ENCODE measurements at places on chromosomes 4 and X.

GRCh38 chr4:69977582-69977981 lies 12.1 kb upstream of the CSN2 start:
- no peak for DNase-seq

DNA sequence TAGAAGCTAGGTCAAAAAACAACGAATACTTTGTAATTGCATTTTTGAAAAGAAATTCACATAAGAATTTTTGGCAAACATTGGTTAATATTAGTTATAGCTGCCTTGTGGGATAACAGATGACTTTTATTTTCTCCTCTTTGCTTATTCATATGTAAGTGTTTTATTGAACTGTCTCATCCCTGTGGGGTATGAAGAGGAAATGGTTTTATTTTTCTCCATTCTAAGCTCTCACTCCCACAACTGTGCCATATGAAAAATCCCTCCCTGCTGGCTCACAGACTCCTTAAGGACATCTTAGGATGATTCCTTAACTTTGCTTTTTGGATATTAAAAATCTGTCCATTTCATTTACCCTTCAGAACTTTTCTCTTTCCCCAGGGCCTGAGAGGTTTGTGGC lies 300.6 kb downstream of the PPP1R2C start:
- no peak for DNase-seq

GRCh38 chr4:109729718-109730618 lies at the start of gene PLA2G12A:
TSS of gene PLA2G12A (minus strand) at chr4:109730070. CDS start at chr4:109729809, 261 bp downstream.
- DNase-seq, result peak; percentile 49

GRCh38 chrX:76279007-76279406 lies 106.1 kb downstream of the PBDC1 start:
- DNase-seq, result peak; percentile 66

DNA sequence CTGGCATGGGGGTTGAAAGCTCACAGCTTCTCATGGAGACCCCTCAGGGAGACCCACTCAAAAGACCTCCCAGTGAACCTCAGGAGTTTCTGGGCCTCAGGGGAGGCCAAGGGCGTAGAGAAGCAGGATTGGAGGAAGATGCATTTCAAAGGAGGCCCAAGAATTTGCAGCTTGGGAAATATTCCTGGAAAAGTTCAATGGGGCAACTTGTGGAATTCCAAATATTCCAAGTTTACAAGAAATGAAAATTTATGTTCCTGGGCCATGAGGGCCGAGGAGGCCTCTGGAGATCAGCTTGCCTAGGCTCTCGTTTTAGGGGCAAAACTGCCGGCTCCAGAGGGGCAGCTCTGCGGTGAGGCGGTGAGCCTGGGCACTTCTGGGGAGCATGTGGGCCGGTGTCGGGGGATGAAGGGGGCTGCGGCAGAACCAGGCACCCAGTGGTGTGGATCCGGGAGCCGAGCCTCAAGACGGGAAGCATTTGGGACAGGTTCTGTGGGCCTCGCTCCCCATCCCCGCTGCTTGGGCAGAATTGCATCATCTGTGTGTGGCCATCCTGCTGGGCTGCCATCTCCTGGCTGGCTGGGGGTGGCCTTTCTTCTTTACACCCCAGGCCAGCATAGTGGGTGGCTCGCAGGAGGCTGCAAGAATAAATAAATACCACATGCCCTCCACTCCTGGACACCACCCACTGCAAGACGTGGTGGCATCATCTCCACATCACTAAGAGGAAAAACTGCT lies 54.6 kb upstream of the GPR78 start:
- DNase-seq, result no peak

DNA sequence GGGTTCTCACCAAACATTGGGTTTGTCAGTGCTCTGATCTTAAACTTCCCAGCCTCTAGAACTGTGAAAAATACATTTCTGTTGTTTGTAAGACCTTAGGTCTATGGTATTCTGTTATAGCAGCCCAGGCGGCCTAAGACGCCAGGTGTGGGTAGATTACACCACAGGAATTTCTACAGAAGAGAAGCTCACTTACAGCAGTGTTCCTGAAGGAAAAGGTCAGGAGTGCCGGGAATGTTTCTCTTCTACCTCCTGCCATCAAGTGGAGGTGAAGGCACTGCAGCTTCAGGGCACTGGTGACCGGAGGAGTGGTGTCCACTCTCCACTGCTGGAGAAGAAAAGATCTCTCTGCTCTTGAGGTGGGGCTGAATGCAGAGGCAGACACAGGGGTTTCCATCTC lies 45.7 kb downstream of the FHDC1 start:
- DNase-seq, result peak; percentile 3

DNA sequence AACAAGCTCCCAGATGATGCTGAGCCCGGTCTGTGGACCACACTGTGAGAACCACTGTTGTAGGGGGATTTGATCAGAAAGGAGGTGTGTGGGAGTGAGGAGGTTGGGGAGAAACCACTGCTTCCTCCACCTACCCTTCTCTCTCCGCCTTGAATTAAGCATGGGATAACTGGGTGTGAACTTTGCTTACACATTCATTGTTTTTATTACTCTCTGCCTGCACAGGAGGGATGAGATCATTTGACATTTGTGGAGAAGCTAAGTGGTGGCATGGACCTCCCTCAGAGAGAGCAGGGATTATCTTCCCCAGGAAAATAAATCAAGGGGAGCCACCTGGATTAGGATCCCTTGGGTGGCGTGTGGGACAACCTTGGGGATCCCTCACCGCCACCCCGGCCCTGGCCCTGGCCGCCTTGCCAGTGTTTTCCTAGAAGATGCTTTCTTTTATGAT lies 212.1 kb upstream of the ATP6AP2 start:
- DNase-seq, result no peak

GRCh38 chr4:26048378-26048882 lies 134.4 kb downstream of the SMIM20 start:
- DNase-seq, result no peak

- DNase-seq, result no peak
Measured at GRCh38 chr4:16729336-16729735, 169.1 kb downstream of the LDB2 start.

- DNase-seq, result no peak
Measured at GRCh38 chr4:121709766-121710405, 13.1 kb upstream of the ANXA5 start.

- peak; percentile 50 for DNase-seq
Measured at GRCh38 chr4:147731580-147732517, at the start of gene ARHGAP10. TSS of gene ARHGAP10 (plus strand) at chr4:147732088. CDS start at chr4:147732302, 214 bp downstream.

DNA sequence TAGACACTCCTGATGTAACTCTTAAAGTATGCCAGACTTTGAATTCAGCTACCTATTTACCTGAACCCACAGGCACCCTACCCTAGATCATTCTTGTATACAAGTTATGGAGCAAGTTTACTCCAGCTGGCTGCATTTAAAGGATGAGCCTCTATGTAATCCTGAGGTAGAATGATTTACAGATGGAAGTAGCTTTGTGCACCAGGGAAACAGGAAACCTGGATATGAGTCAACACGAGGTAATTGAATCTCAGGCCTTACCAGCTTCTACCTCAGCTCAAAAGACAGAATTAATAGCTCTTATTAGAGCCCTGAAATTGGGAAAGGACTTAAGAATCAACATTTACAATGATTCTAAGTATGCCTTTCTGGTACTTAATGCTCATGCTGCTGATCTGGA lies 119.8 kb downstream of the AGTR2 start:
- no peak for DNase-seq

DNA sequence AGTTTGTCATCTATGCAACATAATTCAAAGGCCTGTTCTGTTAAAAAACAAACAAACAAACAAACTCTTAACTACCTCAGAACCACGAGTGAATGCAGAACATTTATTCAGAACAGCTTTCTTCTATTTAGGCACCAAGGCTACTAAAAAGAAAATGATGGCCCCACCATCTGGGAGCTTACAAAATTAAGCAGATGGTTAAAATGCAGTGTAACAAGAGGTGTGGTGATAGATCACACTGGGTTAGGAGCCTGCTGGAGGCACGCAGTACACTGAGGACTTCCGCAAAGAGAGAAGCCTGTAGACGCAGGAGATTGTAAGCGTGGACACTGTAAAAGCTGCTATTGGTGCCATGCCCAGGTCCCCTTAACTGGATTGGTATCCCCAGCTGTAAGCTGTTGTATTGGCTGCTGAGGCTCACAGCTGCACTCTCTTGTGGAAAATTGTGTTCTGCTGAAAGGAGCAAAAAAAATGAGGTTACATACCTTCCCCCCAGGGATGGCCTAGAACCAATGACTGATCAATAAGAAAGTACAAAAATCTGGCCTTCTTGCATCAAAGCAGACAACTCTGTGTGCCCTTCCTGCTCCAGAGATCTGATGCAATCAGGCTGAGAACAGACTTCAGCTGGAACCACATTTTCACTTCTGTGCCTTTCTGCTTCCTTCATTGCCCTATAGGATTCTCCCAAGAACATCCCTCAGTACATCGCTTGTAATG lies 60.0 kb downstream of the SHROOM3 start:
- DNase-seq, result no peak

GRCh38 chr4:53821179-53821851 lies 230.0 kb upstream of the LNX1 start:
- no peak for DNase-seq

DNA sequence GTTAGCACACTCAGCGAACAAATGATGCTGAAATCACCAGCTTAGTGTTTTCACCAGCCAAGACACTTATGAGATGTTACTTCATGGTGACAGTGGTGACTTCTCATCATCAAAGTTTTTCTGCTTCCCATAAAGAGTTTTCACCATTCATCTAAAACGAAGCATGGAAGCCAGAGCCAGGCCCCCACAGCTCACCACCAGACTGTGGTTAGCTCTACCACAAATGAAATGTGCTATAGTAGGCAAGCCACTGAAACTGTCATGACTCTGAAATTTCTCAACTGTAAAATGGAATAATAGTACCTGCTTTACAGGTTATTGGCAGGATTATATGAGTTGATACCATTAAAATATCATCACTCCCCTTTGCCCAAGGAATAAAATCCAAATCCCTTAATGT lies 56.4 kb upstream of the HHIP start:
- DNase-seq, result no peak

GRCh38 chr4:94758141-94758699 lies 465 bp downstream of the BMPR1B start:
- DNase-seq, result peak; percentile 52

- DNase-seq, result no peak
Measured at GRCh38 chr4:102326951-102327350, 18.3 kb downstream of the SLC39A8 start.

DNA sequence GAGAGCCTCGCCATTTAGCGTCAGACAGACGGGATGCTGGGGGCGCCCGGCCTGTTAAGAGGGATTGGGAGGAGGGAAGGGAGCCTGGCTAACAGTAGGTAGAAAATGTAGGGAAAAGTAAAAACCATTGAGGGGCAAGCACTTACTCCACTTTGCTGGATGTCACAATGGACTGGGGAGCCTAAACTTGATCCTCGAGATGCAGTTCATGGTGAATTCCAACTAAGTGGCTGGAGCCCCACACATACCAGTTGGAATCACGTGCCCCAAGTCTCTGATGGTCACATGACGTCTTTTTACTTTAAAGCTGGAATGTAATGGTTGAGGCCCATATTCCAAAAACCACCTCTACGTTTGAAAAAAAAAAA lies 1.5 kb downstream of the PLS3 start:
- peak; percentile 43 for DNase-seq

DNA sequence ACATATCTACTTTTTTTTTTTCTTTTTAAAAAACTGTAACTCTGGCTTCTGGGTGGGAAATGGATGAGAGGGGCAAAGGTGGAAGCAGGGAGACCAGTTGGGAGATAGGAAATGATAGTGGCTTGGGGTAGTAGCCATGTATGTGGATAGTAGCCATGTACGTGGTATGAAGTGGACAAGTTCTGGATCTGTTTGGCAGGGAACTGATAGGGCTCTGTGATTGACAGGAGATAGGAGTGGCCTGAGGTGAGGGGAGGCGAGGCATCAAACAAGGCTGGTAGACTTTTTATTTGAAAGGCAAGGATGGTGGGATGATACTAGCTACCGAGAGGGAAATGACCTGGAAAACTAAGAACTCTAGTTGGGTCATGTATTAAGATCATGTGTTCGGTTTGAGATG lies 117.8 kb downstream of the AFF1 start:
- no peak for DNase-seq

GRCh38 chr4:100166297-100167039 lies 23.8 kb downstream of the DDIT4L start:
- DNase-seq, result no peak

DNA sequence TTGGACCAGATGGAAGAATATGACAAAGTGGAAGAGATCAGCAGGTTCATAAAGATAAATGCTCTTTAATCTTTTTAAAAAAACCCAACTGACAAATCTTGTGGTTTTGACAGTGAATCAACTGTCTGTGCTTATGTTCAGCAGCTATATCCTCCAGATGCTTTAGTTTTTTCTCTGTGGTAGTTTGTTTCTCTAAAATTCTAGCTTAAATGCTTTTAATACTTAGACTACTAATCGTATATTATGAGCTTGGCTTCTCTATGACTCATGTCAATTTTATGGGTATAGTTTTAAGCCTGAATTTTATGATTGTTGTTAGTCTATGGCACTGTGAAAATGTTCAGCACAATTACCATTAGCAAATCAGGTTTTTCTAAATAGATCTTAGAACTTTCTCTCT lies 12.9 kb downstream of the HHIP start:
- no peak for DNase-seq

DNA sequence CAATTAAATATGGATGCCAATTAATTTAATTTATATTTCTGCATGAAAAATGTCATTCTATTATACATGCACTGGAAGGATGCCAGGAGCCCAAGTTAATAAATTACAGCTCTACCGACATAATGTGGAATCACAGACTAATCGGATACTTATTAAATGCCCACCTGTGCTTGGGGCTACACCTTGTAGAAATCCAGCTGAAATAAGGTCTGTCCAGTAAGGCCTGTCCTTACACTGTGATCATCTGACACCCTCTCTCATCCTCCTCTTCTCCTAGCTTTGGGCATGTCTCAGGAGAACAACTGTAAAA lies 6.0 kb upstream of the SHISA3 start:
- DNase-seq, result no peak

DNA sequence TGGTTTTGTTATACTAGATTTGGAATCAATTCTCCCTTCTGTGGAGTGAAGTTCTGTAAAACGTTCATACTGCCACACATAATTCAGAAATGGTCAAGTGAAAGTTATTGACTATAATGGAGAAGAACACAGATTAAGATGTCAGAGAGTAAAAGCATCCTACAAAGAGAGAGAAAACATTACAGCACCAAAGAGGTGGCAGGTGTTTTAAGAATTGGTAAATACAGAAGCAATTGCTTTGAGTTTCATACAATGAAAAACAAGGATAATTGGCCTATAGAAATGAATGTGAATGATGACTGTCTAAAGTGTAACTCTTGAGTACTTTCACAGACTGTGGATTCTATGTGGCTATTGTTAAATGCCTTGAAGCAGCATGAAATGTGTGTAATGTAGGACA lies 435.6 kb upstream of the SMIM31 start:
- DNase-seq, result no peak

DNA sequence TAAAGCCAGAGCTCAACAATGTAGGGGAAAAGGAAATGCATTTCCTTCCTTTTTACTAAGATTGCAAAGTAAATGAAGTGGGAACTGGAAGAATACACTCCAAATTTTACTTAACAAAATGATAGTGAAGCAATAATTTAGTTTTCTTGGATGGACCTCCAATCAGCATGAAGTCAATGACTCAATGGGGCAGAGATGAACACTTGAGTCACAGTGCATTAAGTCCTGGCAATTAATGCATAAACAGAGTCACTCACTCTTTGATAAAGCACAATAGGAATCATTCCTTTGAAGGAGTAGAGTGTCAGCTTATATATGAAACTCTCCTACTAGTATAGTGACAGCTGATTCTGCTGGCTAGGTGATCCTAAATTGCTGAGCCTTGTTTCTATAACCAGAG lies 66.7 kb upstream of the FRAS1 start:
- no peak for DNase-seq
